ENCODE measurements at places on chromosomes 4 and X. TPM values are rescaled to one million over a fixed set of nuclear protein-coding genes. Genes with fewer than 3 reads are reported as not detected.

Gene TMPRSS11B
- total RNA-seq = not detected

- no peak for DNase-seq
Observed at GRCh38 chrX:23745786-23746185, 2.7 kb upstream of the ACOT9 start.

- DNase-seq = no peak
Observed at GRCh38 chrX:123736333-123736921, 3.6 kb upstream of the THOC2 start.

Gene RPL10
- total RNA-seq = 3,218 TPM

Gene TLR2
- 0.53 TPM for total RNA-seq

Gene CXXC4
- not detected for total RNA-seq

Gene FAM184B
- 0.02 TPM for total RNA-seq

GRCh38 chr4:83022724-83023450 is 12.1 kb upstream of the COPS4 start:
- no peak for DNase-seq

DNA sequence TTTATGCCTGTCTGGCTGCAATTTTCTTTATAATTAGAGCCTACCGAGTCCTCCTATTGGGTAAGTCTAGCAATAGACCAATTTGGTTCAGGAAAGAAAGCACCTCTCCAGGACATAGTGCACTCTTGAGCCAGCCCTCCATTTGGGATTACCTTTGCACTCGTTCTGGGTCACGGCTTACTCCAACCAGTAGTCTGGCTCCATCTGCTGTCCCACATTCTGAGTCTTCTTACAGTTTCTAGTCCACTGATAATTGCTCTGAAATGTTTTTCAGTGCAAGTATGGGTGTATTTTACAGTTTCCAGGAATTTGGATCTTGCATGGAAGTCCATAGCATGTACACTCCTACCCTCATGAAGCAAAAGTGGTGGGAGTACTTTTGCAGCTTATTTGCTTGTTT is 34.8 kb upstream of the USP51 start:
- no peak for DNase-seq

DNA sequence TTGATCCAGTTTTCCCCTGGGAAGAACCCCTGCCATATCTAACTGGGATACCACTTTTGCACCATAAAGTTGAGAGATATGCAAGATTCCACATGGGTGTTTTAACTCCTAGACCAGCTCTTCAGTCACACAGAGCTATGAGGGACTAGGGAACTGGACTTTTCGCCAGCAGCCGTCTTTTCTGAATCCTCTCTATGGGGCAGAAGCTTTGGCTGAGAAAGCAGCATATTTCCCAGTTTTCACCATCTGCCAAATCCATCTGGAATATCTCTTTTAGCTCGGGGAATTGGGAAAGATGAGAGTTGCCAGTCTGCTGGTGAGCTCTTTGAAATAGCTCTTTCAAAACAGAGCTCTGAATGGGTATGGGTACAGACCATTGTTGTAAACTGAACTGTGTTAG is 20.9 kb downstream of the APOOL start:
- DNase-seq = no peak

DNA sequence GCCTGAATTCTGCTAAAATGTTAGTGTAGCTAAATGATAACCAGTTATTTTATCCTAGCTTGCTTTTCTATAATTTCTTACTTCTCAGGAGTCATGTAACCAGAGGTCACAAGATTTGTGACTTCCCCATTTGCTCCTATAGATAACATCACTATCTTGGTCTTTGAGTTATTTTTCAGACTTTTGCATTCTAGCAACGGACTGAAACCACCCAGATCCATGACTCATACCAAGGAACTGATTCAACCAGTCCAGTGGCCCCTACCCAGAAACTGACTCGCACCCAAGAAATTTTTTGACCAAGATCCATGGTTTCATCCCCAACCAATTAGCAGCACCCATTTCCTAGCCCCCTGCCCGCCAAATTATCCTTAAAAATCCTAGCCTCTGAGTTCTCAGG is 50.0 kb downstream of the IQCM start:
- no peak for DNase-seq

Gene DSPP
- total RNA-seq = not detected

DNA sequence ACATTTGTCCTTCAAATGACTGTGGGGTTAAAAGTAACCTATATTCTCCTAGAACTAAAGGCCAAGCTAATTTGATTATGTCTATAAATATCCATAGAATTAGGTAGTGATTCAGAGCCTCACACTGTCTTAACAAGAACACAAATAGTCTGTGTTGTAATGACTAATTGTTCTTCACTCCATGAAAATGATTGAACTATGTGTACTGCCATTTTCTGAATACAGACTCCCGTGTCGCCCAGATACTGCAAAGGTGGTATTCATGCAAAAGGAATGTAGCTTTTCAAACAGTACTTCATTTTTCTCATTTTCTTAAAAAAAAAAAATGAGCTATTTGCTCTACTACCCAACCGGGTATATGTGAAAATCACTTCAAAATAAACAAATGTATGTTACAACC is 11.3 kb upstream of the PHKA2 start:
- no peak for DNase-seq
